ENCODE measurements at places on chromosomes 3 and 15.

DNA sequence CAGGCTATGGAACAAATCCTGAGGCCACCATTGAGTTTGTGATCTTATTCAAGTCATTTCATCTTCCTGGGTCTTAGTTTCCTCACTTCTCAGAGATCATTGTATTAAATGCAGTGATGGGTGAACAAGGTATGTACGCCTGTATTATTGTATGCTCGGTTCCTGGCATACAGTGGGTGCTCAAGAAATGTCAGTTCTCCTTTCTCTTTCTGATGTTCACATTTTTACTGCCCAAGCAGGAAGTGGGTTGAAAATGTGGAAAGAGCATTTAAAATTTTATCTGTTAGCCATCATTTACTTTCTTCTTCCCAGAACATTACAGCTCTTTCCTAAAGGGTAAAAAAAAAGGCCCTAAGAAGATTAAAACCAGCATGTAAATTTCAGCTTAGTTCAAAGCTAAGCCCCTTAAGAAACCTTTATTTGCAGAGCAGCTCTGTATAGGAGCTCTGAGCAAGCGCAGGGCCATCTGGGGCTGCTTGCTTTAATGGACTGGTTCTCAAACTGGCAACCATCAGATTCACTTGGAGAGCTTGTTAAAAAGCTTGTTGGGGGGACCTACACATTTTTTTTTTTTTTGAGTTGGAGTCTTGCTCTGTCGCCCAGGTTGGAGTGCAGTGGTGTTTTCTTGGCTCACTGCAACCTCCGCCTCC is 179.4 kb downstream of the CHST2 start:
- DNase-seq = no peak

DNA sequence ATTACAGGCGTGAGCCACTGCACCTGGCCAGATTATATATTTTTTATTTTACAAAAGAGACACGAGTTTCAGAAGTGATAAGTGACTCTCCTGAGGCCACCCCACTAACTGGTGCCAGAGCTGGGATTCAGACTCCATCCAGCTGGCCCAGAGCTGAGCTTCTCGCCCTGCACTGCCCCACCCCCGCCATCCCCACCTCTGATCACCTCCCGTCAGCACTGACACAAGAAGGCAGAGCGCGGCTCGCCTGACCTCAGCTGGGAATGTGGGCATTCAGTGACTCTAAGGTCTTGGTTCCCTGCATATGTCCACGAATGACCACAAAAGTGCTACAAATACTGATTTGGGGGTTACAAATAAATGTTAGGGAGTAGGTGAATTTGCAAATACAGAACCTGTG is 56.1 kb upstream of the GALNT15 start:
- DNase-seq = no peak

GRCh38 chr3:148998297-148998696 is 7.0 kb downstream of the GYG1 start:
- DNase-seq = no peak

- no peak for DNase-seq
Measured at GRCh38 chr3:156323466-156323865, 203.1 kb downstream of the KCNAB1 start.

DNA sequence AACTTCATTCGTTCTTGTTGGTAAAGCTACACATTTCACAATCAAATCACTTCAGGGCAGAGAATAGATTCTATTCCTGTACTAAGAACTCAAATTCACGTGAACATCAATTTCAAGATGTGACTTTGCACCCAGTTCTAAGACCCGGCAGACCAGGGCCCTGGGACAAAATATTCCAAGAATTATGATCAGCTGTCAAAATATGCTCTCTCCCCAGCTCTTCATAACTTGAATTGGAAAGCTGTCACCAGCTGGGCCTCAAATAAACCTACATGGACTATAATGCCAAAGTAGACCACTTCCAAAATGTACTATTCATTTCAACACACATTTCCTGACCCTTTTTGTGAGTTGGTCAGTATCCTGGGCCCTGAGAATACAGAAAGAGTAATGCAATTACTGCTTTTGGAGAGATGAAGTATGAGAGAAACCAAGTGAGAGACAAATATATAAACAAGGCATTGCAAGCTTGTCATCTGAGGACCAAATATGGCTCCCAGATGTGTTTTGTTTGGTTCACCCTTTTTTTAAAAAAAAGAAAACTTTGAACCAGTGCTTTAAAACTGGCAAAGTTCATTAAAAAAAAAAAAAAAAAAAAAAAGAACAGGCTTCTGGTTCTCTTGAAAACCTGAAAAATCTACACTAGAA is 14.9 kb downstream of the MAGI1 start:
- DNase-seq = no peak

- no peak for DNase-seq
Measured at GRCh38 chr3:170717410-170718402, 131.8 kb upstream of the SLC7A14 start.

DNA sequence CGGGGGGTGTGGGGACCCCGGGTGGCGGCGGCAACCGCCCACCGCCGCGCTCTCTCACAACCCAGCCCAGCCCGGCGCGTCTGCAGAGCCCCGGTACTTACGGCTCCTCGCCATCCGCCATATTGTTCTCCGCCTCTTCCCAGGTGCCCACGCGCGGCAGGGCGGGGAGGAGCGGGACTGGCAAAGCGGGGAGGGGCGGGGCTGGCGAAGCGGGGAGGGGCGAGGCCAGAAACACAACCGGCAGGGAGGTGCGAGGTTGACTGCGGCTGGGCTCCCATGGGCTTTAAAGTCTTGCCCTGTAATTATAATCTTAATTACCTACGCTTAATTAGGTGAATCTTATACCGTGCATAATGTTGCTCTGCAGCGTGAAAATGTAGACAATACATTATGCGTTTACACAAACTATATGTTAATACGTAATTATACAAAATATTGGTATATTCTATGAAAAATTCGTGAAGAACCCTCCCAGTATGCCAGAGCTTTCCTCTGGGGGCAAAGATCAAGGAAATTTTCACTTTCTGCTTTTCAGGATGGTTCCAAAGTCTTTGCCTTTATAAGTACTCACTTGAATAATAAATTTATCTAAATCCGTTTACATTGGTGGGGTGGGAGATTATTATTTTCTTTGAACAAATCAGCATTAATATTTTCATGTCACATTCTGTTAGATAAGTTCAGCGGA is at the start of gene UBA3:
TSS of gene UBA3 (minus strand) at position 133 of the 688 bp plus-strand sequence. CDS start at position 121, 12 bp downstream.
- peak; percentile 95 for DNase-seq

GRCh38 chr3:197960694-197961581 is 921 bp downstream of the LMLN start:
- DNase-seq = no peak

DNA sequence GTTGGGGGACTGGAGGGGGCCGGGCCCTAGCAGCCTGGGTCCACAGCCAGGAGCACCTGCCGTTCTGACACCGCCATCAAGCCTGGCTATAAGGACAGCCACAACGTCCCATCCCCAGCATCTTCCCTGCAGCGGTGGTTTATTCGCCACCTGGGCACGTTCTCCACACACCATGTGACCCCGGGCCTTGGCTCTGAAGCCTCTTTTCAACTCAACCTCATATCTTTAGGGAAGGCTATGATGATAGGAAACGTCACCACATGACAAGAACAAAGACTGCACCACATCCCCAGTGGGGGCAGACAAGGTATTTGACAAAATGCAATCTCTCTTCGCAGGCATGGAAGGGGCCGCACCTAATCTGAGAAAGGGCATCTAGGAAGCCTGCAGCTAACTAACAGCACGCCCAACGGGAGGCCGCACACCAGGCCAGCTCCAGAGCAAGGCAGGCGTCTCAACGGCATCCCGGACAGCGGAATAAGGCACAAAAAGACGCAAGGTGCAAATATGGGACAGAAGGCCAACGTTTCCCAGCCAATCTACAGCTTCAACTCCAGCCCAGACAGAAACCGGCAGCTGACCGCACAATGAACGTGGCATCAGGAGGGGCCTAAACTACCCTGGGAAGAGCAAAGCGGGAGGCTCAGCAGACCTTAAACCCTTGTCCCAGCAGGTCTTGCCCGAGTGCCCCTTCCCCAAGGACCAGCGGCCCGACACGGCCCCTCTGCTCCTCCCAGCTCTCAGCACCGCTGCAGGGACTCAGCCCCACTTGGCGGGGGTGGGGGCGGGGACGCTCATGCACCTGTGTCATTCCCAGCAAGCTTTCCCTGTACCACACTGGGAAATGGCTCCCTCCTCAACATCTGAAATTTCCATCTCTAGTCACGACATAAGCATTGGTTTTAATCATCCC is 41.9 kb downstream of the NIPA2 start:
- no peak for DNase-seq

GRCh38 chr15:63251701-63252100 is 25.7 kb upstream of the APH1B start:
- no peak for DNase-seq

DNA sequence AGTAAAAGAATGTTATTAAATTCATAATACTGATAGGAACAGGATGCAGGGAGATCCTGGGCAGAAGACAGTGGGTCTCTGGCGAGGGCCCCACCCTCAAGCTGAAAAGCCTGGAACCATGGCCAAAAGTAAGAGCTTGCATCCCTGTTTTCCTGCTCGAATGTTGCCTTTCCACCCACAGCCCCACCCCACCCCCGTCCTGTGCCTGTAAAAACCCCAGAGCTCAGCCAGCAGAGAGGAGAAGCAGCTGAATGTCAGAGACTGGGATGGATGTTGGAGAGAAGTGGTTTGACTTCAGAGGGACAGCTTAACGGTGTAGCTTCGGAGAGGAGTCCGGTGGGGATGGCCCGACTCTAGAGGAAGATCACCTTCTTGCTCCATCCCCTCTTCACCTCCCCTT is 207.9 kb downstream of the ROBO2 start:
- no peak for DNase-seq

GRCh38 chr15:52683580-52683979 is 4.4 kb upstream of the ATOSA start:
- DNase-seq = no peak

DNA sequence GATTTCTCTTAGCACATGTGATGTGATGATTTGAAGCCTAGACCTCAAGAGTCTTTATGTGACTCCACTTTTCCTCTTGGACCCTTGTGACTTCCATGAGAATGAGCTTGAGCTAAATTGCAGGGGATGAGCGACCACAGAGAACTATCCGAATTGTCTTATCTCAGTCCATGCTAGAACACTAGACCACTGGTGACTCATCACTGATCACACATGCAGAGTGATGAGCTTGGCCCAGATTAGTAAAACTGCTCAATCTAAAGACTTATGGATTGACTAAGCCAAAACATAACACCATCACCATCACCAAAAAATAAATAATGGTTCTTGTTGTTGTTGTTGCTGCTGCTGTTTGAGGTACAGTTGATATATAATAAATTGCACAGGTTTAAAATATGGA is 114.1 kb upstream of the CFAP20DC start:
- DNase-seq = no peak

- DNase-seq = no peak
Measured at GRCh38 chr15:29844290-29844903, 22.1 kb upstream of the TJP1 start.

GRCh38 chr3:88219138-88219792 is 69.5 kb downstream of the C3orf38 start:
- peak; percentile 90 for DNase-seq

DNA sequence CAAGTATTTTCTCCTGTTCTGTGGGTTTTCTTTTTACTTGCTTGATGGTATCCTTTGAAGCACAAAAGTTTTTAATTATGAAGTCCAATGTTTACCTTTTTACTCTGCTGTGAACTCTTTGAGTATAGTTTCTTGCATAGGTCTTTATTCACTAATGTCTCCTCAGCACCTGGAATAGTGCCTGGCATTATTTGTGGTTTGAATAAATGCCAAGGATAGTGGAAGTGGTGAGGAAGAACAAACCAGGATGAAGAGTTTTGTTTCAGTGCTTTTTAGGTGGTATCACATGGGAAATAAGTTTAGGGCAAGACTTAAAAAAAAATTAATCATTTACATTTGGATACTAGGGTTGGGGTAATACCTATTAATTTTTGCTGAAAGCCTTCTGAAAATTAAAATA is 25.7 kb downstream of the GPD1L start:
- DNase-seq = no peak

- peak; percentile 78 for DNase-seq
Measured at GRCh38 chr15:76932135-76932966, 802 bp downstream of the RCN2 start.

- no peak for DNase-seq
Measured at GRCh38 chr3:60017631-60018030, 967.8 kb upstream of the CFAP20DC start.

DNA sequence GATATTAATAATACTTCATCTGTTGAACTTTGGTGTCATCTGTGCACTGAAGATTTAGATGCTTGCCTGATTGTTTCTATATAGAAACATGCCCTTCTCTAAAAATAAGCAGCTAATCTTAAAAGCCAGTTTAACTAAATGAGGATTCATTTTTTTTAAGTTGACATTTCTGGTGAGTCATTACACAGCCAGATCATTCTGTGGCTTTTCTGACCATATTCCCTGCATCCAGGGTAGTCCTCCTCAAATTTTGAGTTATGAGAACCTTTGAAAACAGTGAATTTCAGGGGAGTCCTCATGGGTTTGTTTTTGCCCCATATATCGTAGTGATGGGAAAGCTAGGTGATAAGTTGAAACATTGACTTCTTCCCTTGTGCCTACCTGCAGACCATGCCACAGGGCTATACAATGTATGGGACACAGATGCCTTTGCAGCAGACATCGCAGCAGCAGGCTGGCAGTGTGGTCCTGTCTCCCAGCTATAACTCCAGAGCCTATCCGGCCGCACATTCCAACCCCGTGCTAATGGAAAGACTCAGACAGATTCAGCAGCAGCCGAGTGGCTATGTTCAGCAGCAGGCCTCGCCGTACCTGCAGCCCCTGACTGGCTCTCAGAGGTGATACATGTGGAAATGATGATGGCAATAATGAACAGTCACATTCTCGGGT is 26.5 kb upstream of the P2RY12 start:
- DNase-seq = no peak

DNA sequence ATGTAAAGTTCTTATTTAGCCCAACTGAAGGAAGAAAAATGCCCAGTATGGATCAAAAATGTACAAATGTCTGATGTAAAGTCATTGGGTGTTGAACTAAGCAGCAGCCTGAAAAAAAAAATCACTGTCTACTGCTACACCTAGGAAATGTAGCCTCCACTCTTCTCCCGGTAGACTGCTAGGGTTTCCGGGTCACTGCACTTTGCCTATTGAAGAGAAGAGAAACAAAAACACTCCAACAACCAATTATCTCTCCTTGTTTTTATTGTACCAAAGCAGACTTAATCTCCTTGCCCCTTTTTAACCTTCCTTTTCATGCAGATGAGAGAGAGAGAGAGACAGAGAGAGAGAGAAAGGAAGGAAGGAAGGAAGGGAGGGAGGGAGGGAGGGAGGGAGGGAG is 140.2 kb upstream of the SETMAR start:
- DNase-seq = peak; percentile 71

DNA sequence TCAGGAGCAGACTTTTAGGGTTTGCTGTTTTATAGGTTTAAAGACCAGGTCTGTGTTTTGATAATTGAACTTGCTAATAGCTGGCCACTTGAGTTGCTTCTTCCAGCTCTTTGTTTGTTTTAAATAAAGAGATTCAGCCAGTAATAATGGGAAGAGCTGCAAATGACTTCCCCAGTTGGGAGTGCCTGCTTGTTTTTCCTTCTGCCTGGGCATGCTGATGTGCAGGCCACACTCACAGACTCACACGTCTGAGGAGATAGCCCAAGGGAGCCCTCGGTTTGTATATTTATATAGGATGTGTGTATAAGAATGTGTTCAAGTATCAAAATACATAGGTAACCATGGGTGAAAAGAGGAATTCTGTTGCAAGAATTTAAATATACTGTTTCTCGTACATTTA is 78.2 kb upstream of the BOC start:
- DNase-seq = no peak
